GM12891 (cell line): ENCODE measurements at places on chromosomes 1 and 21.

GRCh38 chr1:153698020-153698922 lies 19.8 kb downstream of the NPR1 start:
- DNase-seq = no peak

DNA sequence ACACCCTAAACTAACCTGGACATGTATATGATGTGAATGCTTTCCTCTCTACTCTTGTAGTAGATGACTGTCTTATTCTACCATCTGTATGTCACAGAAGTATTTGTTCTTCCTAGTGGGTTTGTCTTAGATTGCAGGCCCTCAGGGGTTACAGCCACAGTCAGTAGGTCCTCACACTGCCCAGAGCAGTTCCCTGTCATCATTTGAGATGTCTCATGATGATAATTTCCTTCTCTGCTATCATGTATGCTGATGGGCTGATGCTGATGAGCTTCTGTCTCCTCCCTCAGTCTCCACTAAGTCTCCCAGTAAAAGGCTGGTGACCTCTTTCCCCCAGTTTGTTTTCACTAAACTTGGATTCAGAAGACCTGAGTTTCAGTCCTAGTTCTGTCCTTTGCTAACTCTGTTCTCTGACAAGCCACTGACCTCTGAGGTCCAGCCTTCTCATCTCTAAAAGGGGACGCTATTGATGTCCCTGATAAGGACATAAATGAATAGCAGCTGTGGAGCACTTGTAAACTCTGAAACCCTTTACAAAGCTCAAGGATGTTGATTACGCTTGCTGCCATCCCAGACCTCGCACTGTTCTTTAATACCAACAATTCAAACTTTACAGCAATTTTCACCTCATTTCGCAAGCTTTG lies 3.1 kb upstream of the ETV3 start:
- no peak for DNase-seq

- no peak for DNase-seq
These were observed 22.9 kb downstream of the MEGF6 start for GRCh38 chr1:3588395-3588794.

DNA sequence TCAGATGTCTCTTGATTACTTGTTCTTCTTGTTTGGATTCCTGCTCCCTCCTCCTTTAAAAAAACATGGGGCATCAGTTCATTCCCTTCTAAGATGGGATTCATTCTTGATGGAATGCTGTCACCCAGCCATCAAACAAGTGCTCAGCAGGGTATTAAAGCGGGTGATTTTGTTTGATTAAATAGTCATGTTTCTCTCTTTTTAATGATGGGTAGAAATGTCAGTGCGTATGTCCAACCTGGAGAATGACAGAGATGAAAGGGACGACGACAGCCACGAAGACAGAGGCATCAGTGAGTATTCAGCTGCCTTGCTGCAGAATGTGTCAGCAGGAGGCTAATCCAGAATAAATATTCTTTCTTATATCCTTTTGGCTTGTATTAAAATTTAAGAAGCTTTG lies 63.8 kb upstream of the RAVER2 start:
- no peak for DNase-seq

GRCh38 chr1:93702111-93702827 lies 20.6 kb upstream of the BCAR3 start:
- DNase-seq = no peak

- DNase-seq = no peak
These were observed 216.8 kb downstream of the KAZN start for GRCh38 chr1:14815175-14815877.

DNA sequence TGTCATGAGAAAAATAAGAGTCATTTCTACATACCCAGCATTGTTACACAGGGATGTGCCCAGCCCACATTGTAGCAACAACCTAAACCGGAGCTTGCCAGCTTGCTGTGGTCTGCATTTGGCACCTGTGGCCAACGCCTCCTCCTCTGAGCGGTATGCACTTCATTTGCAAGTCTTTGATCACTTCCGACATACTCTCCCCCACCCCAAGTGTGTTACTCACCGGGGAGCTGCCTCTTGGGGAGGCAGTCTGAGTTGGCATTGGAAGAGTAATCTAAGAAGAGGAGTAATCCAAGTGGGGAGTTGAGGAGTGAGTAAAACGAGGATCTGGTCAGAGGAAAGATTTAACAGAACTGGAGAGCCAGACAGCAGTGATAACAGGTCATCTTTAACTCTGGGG lies 3.8 kb downstream of the BCL9 start:
- no peak for DNase-seq

DNA sequence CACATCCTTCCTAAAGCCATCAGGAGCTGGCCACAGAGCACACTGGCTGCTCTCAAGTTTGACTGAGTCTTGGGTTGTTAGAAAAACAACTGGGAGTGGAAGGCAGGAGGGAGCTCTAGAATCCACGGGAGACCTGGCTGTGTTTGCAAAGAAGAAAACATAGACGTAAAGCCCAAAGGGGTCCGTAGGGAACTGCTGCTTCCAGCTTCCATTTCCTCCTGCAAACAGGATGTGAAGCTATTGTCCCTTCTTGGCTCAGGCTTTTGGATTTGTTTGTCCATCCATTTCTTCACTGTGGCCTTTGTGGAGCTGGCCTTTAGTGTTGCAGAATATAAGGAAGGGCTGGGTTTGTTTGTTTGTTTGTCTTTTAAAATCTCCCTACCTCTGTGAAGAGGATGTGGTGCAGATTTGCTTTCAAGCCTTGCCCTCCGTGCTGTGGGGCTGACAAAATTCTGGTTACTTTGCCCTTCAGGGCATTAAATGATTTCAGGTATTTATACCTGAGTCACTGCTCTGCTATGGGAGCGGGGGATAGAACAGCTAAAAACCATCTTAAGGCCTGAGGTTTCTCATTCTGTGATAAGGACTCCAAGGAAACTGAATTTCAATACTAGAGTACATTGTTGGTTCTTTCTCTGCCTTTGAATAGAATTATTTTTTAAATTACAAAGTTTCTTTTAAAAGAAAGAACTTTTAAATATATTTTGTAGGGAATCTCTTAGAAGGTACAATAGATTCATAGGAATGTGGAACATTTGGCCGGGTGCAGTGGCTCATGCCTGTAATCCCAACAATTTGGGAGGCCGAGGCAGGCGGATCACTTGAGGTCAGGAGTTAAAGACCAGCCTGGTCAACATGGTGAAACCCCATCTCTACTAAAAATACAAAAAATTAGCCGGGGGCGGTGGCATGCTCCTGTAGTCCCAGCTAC lies 74.3 kb downstream of the MPZL1 start:
- no peak for DNase-seq

- DNase-seq = no peak
These were observed 17.1 kb downstream of the ZP4 start for GRCh38 chr1:237873487-237874211.

DNA sequence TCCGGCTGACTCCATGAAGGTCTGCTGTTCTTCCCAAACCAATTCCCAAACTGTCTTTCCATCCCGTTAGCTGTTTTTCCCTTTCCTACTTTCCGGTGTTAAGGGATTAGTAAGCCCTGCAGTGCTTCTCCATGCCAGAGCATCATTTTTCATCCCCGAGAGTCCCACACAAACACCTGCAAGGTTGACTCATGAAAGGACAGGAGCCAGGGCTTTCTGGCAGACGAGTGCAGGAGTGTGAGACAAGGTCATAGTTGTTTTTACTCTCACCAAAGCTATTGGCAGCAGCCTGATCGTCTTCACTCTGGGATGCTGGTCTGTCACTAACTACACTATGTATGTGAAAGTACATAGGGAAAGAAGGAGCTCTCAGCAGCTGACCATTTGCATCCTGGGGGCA lies 10.2 kb upstream of the BECN2 start:
- no peak for DNase-seq

- DNase-seq = no peak
These were observed 8.7 kb downstream of the PLXNA2 start for GRCh38 chr1:208235356-208235981.

GRCh38 chr1:97905141-97905940 lies 15.5 kb downstream of the DPYD start:
- no peak for DNase-seq

GRCh38 chr1:8590721-8591351 lies 226.6 kb downstream of the RERE start:
- no peak for DNase-seq

DNA sequence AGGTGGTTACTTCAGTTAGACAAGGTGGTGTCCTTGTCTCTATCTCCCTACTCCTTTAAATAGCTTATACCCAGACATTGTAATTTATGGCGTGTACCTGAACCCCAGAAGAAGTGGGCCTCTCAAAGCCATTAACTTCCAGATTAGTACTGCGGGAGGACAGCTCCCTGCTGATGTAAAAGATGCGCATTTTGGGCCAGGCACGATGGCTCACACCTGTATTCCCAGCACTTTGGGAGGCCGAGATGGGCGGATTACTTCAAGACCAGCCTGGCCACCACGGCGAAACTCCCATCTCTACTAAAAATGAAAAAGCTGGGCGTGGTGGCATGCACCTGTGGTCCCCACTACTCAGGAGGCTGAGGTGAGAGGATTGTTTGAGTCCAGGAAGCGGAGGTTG lies 15.0 kb upstream of the PLEKHM2 start:
- no peak for DNase-seq

- DNase-seq = no peak
These were observed 61.0 kb downstream of the SELENOF start for GRCh38 chr1:86852782-86853408.

DNA sequence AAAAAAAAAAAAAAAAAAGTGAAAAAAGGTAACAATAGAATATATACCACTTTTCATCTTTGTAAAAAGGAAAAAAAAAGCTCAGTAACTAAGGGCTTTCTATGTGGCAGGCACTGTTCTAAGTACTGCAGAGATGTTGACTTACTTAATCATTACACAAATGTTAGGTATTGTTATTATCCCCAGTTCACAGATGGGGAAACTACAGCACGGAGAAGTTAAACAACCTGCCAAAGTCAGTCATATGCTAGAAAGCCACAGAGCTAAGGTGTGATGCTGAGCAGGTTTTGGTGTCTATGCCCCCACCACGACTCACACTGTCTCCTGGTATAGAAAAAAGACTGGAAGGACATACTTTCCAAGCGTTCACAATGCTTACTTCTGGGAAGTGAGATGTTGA lies 6.6 kb upstream of the PNRC2 start:
- DNase-seq = no peak

GRCh38 chr1:14313731-14314431 lies 284.6 kb upstream of the KAZN start:
- no peak for DNase-seq

DNA sequence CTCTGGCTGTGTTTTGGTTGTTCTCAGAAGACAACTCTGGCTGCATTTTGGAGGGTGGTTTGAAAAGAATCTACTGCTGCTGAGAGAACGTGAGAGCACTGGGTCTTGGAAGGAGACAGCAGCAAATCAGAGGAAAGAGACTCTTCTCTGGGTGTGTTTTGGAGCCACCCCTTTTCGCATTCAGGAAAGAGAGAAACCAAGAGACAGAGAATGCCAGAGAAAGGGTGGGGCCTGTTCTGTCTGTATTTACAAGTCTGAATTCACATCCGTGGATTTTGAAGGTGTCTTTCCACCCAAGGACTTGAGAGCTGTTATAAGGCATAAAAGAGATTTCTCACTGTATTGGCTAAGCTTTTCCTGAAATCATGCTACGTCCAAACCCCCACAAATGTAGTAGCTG lies 187.2 kb downstream of the C1orf94 start:
- DNase-seq = no peak

DNA sequence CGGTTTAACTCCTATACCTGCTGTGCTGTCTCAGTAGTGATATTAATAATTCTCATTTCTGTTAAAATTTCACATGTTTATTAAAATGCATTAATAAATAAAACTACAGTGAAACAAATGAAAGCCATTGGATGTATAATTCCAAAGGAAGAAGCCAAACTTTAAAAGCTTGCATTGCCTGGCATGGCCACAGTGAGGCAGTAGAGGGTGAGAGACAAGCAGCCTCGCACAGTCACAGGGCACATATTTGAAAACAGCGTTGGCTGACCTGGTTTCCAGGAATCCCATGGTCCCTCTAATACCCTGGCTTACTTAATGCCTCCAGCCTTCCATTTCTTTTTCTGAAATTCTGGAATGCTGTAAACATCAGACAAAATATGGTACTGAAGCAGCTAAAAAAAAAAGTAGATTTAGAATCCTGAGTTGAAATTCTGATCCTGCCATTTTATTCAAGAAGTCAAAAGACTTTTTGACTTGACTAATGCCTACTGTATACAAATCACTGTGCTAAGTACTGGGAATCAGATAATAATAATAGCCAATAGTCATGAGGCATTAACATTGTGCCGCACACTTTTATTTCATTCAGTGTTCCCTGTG lies 6.7 kb upstream of the RNASEL start:
- DNase-seq = no peak

DNA sequence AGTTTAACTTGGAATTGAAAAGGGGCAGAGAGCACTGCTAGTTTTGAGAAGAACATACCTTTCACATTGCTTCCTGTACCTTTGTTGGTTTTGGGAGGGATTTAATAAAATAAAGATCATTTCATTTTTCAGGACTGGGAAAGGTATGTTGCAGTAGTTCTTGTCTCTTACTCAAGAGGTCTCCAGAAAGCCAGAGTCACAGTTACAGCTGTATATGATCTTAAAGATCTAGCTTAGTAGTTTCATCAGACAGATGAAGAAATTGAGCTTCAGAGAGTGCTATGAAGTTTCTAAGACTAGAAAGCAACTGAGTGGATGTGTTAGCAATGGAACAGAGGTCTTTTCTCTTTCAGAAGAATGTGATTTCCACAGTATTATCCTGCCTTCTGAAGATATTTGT lies 1.0 kb downstream of the OR10K2 start:
- DNase-seq = no peak

DNA sequence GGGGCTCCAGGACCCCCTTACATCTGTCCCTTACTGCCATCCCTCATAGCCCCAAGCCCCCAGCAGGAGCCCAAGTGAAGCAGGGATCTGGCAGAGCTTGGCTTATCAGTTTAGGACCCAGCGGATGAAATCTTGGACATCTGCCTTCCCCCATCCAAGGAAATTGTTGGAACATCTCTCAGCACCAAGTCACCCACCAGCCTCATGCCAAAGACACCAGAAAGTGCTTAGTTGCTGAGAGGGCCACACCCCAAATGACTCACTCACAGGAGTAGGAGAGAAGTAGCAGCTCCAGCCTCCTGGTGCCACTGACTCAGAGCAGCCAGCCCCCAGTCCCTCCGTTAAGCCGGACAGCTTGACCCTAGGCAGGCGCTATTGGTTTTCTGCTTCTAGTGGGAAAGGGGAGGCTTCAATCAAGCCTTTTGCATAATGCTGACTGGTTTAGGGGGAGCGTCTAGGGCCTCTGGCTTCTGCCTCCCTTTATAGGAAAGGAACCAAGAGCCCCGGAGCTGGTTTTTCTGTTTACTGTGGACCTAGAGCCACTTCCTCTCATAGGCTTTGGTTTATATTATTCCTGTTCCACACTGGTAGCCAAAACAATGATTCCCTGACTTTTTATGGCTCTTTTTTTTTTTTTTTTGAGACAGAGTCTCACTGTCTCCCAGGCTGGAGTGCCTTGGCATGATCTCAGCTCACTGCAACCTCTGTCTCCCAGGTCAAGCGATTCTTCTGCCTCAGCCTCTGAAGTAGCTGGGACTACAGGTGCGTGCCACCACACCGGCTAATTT lies 114.2 kb upstream of the IPO9 start:
- no peak for DNase-seq
